NCI-H1105 treated with DMSO at 0.1 percent for 48 hours (cell line): ENCODE measurements at places on chromosomes 3 and 15.
A peak's percentile ranks its signal among the peaks of the same experiment; 100 is the strongest.

GRCh38 chr3:34256021-34256420 lies 457.6 kb downstream of the PDCD6IP start:
- peak; percentile 82 for DNase-seq

DNA sequence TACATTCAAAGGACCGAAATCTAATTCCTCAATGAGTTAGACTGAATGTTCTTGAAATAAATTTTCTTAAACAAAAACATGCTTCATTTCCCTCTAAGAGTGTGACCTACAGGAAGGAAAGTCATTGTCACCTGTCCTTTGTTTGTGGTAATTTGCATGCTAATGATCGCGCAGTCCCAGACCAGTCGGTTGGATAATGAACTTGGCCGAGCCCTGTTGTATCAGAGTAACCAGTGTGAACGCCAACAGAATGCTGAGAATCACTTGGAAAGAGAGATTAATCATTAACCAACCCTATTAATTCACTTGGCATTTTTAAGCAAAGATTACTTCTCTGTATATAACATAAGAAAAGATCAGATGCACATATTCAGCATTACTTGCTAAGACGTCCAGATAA lies 8.1 kb upstream of the ARNT2 start:
- DNase-seq = no peak

DNA sequence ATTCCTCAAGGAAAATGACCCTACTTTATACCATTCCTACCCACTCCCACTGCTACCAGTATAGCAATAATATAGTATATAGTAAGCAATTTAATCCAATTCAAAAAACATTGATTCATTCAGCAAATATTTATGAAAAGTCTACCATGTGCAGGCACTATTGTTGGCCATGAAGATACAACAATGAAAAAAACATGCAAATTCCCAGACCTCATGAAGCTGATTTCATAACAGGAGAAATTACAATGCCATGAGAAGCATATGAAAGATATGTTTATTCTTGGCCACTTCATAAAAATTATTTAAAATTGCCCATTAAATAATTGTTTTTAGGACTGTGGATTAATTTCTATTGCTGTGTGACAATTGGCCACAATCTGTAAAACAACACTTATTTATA lies 315.8 kb upstream of the COL8A1 start:
- DNase-seq = no peak

GRCh38 chr3:93904568-93904967 lies 69.1 kb downstream of the PROS1 start:
- no peak for DNase-seq

DNA sequence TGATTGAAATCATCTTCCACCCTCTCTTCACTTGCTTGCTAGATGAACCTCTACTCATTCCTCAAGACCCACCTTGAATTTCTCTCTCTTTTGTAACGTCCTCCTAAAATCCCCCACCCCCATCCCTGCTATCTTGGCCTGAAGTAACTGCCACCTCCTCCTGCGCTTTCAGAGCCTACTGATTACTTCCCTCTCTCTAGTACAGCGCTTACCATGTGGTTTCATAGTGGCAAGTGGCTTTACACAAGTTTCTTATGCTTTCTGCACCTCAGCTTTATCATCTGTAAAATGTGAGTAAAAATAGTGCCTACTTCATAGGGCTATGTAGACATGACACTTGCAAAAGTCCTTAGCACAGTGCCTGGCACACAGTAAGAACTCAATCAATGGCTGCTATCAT lies 28.7 kb upstream of the DAZL start:
- no peak for DNase-seq

DNA sequence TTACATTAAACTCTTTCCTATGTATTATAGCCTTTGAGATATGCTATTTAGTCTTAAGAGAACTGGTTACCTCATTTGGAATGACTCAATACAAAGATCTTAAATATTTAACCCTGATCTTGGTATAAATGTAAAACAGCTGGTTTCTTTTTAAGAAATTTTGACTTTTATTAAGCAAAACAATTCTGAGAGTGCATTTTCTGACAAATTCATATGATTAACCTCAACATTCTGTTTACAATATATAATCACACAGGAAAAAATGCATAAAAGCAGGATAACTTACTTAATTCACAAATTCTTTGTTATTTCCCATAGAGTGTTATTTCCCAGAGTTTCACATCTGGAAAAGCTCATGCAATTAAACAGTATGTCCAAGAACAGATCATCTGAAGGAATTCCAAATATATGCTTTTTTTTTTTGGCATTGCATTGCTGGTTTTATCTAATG lies 400.4 kb upstream of the THBS1 start:
- no peak for DNase-seq

- no peak for DNase-seq
Observed at GRCh38 chr3:51704511-51704950, 2.3 kb upstream of the GRM2 start.

- DNase-seq = no peak
Observed at GRCh38 chr3:182369861-182370260, 423.4 kb upstream of the ATP11B start.

GRCh38 chr3:65830948-65831732 lies 207.6 kb downstream of the MAGI1 start:
- DNase-seq = no peak

GRCh38 chr3:60294181-60294580 lies 957.1 kb downstream of the FHIT start:
- no peak for DNase-seq

GRCh38 chr3:16871915-16872842 lies 12.6 kb upstream of the PLCL2 start:
- DNase-seq = no peak

DNA sequence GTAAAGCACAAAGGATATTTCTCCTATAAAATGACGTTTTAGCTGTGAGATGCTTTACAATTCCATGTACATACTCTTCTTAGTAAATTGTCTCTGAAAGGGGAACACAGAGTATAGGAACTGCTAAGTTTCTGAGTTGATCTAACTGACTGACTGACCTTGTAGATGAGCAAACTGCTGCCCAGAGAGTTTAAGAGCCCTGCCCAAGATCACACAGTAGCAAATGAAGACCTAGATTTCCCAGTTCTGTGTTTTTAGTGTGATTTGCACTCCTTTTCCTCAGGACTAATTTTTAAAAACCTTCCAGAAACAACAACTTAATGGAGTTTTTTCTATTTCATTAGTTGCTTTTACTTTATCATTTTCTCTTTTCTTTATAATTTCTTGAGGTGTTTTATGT lies 247.7 kb downstream of the PDCD6IP start:
- no peak for DNase-seq
